Heart left ventricle (tissue), 16 donors: ENCODE measurements at places on chromosomes 5 and 9. TPM values are rescaled to one million over a fixed set of nuclear protein-coding genes. Genes with fewer than 3 reads are reported as not detected.

GRCh38 chr9:111529787-111530186 is 4.8 kb downstream of the ZNF483 start:
- no peaks in the 10 kb centered on the region for H3K27me3 ChIP-seq
- no peak overlapping the region for H3K4me3 ChIP-seq
- H3K4me1 ChIP-seq: no peaks in the 10 kb centered on the region
- H3K27ac ChIP-seq: no peak overlapping the region

DNA sequence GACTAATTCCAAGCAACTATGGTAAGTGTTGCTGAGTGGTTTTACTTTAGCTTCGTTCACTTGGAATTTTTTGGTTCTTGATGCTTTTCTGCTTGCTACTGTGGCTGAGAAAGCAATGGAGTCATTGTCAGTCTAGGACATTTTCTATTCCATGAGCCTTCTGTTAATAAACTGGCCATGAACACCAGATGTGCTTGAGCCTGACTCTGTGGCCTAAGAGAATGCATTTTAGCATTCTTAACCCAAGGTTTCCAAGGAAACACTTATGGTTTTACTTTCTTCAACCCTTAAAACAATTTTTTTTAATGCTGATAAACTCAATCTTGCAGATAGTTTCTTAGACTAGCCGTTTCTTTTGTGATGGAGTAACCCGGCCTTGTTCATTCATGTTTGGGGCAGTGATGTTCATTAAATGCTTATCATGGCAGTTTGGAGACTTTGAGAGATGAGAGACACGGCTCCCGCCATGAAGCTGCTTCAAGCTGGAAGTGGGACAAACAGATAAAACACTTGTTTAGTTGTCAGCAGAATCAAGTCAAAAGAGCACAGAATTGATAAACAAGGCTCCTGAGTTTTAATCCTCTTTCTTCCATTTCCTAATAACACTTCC is 42.4 kb downstream of the OSTF1 start:
- H3K4me3 ChIP-seq: no peak overlapping the region
- H3K27me3 ChIP-seq: no peaks in the 10 kb centered on the region
- H3K36me3 ChIP-seq: peaks cover 61% of the 10 kb centered on the region
- no peak for DNase-seq
- H3K27ac ChIP-seq: no peak overlapping the region
- H3K4me1 ChIP-seq: no peaks in the 10 kb centered on the region

PCDHB7 gene
- total RNA-seq: 1.3 TPM

PPP2R2B gene
- 2.6 TPM for total RNA-seq

NAIF1 gene
- 6.2 TPM for total RNA-seq

LHX6 gene
- total RNA-seq: 11.2 TPM

NKD2 gene
- 3.9 TPM for total RNA-seq

SLC34A1 gene
- not detected for total RNA-seq

PCDHGA11 gene
- 9.0 TPM for total RNA-seq
